ENCODE measurements at places on chromosomes 11 and 22.
A peak's percentile ranks its signal among the peaks of the same experiment; 100 is the strongest.

GRCh38 chr11:74010306-74011300, 1.7 kb upstream of the UCP3 start:
- DNase-seq: no peak

- no peak for DNase-seq
Measured at GRCh38 chr11:115097796-115098408, 406.3 kb downstream of the CADM1 start.

DNA sequence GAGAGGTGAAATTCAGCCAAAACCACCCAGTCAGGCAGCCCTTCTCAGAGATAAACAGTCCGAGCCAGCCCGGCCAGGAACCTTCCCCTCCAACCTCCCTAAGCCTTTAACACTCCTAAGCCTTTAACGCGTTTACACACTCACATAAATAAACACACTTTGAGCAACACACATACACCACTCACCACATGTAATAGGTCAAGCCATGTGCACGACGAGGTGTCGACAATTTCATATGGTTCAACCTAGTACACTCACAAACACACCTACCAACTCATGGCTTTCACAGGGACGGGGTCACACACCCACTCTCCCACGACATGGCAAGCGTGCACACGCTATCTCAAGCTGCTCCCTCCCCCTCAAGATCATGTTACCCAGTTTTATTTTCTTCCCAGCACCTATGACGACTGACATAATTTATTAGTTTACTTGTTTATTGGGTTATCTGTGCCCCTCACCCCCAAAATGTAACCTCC, 15.5 kb downstream of the SLC43A1 start:
- DNase-seq: no peak

DNA sequence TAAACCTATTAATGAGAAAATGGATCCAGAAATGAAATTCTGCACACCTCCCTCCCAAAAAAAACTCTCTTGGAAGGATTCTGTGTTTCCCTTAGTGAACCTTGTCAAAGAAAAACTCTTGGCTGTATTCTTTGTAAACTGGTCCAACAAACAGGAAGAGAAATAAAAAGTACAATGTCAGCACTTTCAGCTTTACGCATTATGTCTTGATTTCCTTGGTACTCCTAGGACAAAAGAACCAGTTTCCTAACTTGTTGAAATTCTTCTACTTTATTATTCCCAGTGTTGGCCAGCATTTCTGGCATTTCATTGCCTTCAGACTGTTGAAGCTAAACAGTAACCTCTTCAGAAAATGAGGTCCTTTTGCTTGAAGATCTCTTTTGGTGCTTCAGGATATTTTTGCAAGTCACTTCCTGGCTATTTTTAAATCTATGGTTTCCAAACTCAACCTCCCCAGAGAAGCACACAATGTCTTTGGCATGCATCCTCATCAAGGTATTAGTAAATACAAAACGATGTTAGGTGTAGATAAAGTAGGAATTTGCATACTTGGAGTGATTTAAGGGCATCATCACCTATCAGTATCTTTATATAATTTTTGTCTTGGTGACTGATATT, 342.7 kb downstream of the AASDHPPT start:
- no peak for DNase-seq

DNA sequence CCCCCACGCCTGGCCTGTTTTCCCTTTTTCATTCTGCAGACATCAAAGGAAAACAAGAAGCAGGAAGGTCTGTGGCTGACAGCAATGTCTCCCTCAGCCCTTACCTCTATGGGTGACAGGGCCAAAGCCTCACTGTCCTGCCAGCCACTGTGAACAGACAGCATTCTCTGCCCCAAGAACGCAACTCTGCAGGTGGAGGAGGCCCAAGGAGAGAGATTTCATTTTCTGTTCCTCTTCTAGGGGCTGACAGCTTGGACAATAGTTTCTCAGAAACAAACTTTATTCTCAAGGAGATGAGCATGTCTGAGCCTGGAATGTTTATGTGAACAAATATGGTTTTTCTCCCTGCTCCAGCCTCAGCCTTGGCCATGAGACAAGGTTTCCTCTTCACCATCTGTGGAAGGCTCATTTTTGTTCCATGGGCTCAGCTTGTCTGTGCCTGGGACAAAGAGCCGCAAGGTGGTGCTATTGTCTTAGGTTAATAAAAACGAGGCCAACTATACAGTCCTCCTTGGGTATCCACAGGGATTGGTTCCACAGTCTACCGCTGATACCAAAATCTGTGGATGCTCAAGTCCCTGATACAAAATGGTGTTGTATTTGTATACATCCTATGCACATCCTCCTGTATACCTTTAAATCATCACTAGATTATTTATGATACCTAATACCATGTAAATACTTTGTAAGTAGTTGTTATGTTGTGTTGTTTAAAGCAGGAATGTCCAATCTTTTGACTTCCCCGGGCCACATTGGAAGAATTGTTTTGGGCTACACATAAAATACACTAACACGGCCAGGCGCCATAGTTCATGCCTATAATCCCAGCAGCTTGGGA, 5.8 kb downstream of the PIWIL3 start:
- peak; percentile 39 for DNase-seq

DNA sequence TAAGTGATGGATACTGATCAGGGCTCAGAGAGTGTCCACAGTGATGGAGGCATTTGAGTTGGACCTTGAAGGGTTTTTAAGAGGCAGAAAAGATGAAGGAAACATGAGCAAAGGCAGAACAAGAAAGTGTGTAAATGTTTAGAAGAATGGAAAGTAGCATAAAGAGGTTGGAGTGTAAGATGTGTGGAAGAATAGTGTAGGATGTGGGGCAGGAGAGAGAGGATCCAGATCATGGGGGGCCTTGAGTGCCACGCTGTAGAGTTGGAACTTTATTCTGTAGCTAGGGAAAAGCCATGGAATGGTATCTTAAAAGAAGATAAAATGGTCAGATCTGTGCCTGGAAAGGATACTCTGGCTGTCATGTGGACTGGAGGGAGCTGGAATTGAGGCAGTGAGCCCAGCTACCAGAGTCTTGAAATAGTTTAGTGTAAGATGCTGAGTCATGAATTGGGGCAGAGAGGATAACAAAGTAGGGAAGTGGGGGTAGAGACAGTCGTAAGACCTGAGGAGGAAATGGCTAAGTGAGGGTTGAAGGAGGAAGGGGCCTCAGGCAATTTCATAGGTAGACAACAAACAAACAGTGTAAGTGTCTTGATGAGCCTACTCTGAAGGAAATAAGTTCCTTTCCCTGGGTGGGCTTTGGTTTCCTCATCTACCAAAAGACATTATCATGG, 6.7 kb downstream of the KCNE3 start:
- no peak for DNase-seq

DNA sequence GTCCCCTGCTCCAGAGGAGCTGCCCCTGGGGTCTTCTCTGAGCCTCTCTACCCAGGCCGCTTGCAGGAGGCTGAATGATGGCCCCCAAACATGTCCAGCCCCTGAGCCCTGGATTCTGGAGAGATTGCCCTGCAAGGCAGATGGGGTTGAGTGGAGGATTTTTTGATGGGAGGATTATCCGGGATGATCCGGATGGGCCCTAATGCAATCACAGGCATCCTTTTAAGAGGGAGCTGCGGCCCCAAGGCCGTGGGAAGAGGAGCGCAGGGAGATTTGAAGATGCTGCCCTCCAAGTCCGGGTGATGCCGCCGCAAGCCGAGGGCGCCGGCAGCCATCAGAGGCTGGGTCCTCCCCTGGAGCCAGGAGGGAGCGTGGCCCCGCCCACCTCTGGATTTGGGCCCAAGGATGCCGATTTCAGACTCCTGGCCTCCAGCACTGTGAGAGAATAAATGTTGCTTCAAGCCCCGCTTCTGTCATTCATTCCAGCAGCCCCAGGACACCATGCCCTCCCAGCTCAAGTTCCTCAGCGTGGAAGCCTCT, 66.0 kb downstream of the WNT7B start:
- DNase-seq: no peak
